A673 (cell line): ENCODE measurements at places on chromosomes 2 and 18.

DNA sequence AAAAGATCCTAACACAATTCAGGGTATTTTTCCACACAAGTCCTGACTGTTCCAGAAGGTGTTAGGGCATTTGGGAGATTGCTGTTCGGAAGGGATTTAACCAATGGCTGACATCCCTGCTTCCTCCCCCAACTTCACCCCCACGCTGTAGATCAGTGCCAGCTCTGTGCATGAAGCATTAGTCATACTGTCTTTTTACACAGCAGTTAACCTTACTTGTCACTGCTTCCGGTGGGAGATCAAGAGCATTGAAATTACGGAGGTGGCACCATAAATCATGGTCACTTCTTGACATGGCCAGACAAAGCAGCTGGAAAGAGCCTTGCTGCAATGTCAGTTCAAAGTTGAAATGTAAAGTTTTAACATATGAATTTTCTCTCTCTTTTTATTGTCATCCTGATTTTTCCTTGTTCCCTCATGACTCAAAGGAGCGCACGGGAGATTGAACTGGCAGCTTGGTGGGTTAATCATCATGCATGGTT lies 70.2 kb downstream of the HRH4 start:
- peak; percentile 87 for DNase-seq

DNA sequence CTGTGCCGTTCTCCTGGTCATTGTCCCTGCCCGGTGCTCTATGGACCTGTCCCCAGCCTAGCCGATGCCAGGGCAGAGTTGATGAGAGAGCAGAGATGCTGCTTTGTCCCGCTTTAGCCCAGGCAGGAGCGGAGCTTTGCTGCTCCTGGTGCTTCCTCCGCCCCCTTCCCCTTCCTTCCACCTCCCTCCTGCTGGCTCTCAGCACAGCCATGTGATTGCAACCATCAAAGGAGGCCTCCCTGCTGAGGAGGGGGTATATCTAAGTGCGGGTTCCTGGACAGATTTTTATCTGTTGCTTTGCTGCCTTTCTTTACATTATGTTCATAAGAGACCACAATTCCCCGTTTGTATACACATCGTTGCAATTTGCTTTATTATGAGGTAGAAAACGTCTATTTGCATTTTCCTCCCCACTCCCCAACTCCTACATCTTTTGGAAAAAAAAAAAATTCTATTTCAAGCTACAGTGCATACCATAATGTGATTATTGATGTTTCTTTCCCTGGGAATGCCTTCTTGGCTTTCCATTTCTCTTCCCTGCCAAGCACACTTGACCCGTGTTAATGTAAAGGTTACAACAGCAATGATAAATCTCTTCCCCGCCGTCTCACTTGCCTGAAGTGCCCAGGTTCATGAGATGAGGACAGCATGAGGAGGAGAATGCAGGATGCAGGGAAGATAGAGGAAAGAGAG lies 25.4 kb downstream of the ALPK2 start:
- DNase-seq = peak; percentile 47

GRCh38 chr2:131039908-131040660 lies 53.2 kb downstream of the FAM168B start:
- no peak for DNase-seq

GRCh38 chr18:73626221-73626620 lies 521.4 kb downstream of the FBXO15 start:
- no peak for DNase-seq

- no peak for DNase-seq
These were observed 235.1 kb upstream of the ZNF804A start for GRCh38 chr2:184363213-184363612.

- no peak for DNase-seq
These were observed 67.5 kb downstream of the PDK1 start for GRCh38 chr2:172623249-172623965.

DNA sequence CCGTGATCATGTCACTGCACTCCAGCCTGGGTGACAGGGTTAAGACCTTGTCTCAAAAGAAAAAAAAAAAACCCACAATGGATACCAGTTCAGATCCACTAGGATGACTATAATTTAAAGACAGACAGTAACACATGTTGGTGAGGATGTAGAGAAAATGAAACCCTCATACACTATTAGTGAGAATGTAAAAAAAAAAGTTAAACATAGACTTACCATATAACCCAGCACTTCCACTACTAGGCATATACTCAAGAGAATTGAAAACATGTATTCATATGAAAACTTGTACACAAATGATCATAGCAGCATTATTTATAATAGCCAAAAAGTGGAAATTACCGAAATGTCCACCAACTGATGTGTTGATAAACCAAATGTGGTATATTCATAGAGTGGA lies 48.7 kb downstream of the KIF3C start:
- no peak for DNase-seq

DNA sequence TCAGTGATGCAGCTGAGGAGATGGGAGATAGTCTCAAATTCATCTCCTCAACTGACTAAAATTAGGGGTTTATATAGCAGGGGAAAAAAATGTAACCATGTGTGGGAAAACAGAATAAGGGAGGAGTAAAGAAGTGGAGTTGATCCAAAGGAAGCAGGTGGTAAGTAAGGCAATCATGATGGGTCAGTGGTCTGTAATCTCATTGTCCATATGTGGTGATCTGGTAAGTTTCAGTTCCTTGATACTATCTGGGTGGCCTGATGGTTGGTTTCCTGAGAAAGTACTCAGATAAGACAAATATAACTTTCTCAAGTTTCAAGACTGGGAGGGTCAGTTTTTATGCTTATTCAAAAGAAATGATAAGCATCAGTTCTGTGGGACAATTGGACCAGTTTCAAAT lies 312.3 kb upstream of the KCNJ3 start:
- no peak for DNase-seq

- peak; percentile 73 for DNase-seq
These were observed 35.4 kb upstream of the REEP1 start for GRCh38 chr2:86372641-86373502.

DNA sequence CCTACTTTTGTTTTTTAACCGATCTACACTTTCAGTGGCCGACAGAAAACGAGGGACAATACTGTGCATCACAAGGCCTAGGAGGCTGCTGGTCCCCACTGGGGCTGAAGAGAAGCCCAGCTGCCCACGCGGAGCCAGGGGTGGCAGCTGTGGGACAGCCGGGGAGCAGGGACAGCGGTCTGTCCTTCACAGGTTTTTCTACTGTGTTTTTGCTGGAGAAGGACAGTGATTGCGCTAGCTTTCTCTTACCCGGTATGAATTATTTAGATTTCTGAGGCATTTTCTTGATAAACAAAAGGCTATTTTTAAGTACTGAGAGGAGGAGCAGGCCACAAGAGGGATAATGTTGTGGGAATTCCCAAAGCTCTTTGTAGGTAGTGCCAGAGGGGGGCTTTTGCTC lies 219.8 kb downstream of the ATAD2B start:
- no peak for DNase-seq

DNA sequence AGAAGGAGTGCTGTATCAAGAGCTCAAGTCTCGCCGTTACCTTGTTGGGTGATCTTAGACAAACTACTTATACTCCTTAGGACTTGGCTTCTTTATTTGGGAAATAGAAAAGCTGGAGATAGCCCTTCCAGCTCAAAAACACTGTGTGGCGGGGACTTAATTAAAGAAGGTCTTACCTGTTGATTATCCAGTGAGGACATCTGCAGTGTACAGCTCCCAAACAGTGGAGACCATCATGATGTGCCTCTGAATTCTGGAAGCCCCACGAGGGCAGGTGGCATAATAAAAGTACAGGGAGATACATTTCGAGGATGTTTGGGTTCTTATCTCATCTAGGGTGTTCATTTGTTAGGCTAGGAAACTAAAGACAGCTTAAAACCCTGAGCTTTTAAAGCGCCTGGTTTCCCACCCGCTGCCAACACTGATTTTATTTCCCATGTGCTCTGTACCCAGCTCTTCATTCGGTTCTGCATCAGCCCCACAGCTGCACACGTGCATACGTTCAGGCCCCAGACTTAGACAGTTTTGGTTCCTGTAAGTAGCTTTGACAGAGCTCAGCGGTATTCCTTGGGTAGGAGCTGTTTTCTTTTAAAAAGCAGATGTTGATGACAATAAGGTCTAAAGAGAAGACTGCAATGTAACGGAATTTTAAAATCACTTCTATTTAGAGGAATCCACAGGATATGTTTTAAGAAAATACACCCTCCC lies 80.5 kb upstream of the SIX2 start:
- DNase-seq = no peak

DNA sequence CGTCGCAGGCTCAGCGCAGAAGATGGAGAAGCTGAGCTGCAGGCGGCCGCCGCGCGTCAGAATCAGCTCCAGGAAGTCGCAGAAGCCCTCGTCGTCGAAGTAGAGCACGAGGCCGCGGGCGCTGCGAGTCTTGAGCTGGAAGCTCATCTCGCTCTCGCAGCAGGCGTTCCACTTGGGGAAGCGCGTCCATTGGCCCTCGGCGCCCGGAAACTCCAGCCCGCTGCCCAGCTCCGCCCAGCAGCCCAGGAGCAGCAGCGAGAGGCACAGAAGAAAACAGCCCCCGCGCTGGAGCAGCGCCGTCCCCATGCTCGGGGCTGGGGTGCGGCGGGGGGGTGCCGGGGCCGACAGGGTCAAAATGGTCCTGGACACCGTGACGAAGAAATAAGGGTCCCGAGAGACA lies 4.0 kb downstream of the NRXN1 start:
- DNase-seq = no peak

DNA sequence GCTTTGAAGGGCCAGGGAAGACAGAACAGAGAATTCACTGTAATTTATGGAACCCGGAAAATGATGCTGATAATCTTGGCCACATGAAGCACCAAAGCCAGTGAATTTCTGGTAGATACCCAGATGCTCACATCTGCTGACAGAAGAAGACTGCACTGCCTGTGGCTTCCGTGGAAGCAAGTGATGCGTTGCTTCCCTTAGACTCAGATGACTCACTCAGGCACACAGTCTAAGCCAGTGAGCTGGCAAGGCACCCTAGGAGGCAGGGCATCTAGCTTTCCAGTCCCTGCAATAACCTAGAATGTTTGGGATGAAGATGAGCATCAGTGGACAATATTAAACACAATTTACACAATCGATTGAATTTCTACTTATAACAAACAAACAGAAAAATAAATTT lies 284.7 kb downstream of the CMPK2 start:
- DNase-seq = peak; percentile 55

- no peak for DNase-seq
These were observed 74.0 kb upstream of the SULT1C3 start for GRCh38 chr2:108165729-108166128.

GRCh38 chr18:25646971-25647370 lies 295.0 kb upstream of the ZNF521 start:
- DNase-seq = no peak

DNA sequence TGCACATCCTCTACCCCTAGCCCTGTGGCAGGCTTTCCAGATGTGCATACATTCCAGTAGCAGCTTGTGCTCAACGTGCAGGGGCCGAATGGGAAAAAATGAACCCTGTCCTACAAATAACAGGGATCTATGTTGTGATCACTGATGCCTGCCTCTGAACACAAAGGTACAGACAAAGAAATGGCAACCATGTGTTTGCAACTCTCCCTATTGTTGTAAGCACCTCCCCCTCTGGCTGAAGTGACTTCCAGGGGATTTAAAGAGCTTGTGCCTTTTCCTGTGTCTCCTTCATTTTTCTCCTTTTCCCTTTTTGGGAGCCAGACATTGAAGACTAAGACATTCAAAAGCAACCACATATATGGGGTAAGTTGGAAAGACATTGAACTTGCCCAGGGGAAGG lies 21.6 kb downstream of the ARHGAP25 start:
- no peak for DNase-seq

DNA sequence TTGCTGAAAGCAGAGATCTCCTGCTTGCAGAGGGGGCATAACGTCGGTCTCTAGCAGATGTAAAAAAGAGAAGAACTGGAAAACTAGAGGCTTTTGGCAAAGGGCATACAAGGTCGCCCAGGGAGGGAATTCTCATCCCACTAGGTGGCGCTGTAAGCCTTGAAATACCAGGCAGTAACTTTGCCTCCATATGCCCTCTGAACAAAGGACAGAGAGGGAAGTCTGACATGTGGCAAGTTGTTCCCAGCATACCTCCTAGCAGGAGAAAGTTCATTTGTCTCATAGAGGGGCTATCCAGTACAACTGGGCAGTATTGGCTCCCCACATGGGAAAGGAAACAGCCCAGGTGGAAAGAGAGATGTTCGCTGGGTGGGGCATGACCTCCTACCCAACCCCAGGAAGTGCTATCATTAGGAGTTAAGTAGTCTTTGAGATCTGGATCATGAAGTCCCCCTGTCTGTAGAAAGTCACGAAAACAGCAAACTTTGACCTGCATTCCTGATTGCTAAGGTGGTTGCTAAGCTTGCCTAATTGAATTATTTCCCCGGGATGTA lies 39.9 kb downstream of the STK17B start:
- DNase-seq = peak; percentile 59

GRCh38 chr18:45335282-45336043 lies 279.8 kb upstream of the SLC14A2 start:
- DNase-seq = no peak

GRCh38 chr2:196163285-196163684 lies 8.1 kb downstream of the STK17B start:
- no peak for DNase-seq

DNA sequence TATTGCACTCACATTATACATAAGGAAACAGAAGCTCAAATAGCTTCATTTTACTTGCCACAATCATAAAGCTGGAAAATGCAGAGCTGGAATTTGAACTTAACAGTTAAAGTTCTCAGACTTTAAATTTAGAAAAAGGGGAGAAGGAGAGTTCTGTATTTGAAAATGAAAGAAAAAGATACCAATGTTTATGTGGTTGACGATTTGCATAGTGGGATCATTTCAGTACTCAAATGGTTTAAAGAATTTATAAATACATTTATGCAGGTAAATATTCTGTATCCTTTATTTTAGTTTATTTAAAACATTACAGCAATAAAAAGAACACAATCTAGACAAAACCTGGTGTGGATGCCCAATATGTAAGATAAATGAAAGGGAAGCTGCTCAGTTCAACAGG lies 25.5 kb upstream of the STAT4 start:
- no peak for DNase-seq

- peak; percentile 37 for DNase-seq
These were observed 1337.2 kb upstream of the NXPH2 start for GRCh38 chr2:140117386-140117785.

GRCh38 chr2:70069049-70069448 lies 18.2 kb upstream of the PCBP1 start:
- DNase-seq = no peak

GRCh38 chr2:219983836-219984235 lies 356.4 kb downstream of the SLC4A3 start:
- DNase-seq = no peak

DNA sequence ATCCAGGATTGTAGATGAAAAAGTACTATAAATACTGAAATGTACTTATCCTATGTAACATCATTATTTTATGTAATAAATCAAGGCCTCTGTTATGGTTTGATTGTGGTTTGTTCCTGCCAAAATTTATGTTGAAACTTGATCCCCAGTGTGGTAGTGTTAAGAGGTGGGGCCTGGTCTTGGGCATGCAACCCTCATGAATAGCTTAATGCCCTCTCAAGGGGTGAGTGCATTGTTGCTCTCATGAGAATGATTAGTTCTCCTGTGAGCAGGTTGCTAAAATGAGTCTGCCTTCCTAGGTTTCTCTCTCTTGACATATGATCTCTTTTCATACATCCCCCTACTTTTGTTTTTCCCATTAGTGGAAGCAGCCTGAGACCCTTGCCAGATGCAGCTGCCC lies 915.4 kb downstream of the TSN start:
- no peak for DNase-seq
